ENCODE measurements at places on chromosomes 16 and 17.

DNA sequence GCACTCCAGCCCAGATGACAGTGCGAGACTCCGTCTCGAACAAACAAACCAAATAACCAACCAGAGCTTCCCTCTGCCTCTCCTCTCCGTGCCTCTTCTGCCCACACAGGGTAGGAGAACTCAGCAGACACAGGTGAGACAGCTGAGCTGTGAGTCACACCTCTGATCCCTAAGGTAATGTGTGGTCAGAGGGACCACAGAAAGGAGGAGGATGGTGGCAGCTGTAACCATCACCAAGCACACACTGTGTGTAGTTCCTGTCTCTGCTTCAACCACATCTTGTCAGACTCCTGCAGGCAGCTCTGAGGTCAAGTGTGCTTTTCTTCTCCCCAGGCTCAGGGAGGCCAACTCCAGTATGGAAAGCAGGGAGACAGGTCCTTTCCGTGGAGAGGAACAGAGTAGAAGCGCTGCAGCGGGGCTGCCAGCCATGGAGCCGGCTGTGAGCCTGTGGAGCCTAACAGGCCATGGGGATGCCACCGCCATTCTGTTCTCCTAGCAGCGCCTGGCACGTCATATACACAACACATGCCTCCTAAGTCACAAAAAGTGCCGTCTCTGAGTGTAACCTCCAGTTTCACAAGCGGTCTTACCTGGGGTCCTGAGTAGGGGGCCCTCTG is 7.1 kb downstream of the NUDT16L1 start:
- no peak for DNase-seq

DNA sequence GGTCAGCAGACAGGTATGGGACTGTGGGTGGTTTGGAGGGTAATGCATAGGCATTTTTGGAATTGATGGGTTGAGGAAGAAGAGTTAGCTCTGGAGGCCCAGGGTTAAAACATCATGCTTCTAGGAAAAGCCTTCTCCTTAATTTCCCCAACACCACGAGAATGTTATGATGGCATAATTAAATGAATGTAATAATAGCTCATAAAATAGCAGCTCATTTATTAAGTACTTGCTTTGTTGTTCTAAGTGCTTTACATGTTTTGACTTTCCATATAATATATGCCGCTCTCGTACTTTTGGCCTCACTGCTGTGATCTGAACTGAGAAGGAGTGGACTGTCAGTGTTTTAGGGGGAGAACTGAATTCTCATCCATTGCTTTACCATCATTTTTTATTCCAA is 14.3 kb downstream of the LIMD2 start:
- no peak for DNase-seq

- DNase-seq = no peak
These were observed 25.2 kb downstream of the NME3 start for GRCh38 chr16:1745900-1746692.

DNA sequence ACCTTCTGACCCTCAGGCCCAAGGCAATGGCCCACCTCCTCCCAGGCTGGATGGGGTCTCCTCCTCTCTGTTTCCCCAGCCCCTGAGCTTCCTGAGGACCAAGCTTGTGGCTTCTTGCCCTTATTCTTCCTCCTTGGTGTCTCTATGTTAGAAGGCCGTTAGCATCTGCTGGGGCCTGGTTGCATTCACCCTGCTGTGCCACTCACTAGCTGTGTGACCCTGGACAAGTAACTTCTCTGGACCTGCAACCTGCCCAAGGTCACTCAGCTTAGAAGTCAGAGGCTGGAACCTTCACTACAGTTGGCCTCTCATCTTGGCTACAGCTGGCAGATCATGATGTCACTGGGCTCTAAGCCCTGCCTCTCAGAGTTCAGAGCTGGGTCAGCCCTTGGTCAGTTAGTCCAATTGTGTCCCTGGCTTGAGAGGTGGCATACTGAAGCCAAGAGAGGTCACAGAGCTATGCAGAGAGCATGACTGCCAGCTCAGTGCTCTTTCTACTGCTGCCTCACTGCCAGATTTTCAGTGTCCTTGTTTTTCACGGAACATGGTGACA is 3.0 kb downstream of the MT2A start:
- DNase-seq = no peak

- no peak for DNase-seq
These were observed 406.3 kb downstream of the WWOX start for GRCh38 chr16:78505544-78506366.

GRCh38 chr16:83315271-83315670 is 492.5 kb upstream of the HSBP1 start:
- no peak for DNase-seq

- DNase-seq = no peak
These were observed 206.1 kb downstream of the ABCC12 start for GRCh38 chr16:47949714-47950113.

DNA sequence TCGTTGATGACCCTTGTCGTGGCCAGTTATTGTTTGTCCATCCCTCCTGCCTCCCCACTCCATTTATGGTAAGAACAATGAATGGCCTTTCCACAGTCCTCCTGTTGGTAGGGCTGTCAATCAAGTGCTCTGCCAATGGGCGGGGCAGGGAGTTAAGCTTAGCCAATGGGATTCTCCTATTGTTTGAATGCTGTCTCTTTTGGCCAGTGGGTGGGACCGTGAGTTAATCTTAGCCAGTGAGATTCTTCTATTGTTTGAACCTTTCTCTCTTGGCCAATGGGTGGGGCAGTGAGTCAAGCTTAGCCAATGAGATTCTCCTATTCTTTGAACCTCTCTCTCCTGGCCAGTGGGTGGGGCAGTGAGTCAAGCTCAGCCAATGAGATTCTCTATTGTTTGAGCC is 85.4 kb downstream of the IRX3 start:
- no peak for DNase-seq

GRCh38 chr17:7313890-7314718 is 1.1 kb downstream of the GPS2 start:
- DNase-seq = no peak

DNA sequence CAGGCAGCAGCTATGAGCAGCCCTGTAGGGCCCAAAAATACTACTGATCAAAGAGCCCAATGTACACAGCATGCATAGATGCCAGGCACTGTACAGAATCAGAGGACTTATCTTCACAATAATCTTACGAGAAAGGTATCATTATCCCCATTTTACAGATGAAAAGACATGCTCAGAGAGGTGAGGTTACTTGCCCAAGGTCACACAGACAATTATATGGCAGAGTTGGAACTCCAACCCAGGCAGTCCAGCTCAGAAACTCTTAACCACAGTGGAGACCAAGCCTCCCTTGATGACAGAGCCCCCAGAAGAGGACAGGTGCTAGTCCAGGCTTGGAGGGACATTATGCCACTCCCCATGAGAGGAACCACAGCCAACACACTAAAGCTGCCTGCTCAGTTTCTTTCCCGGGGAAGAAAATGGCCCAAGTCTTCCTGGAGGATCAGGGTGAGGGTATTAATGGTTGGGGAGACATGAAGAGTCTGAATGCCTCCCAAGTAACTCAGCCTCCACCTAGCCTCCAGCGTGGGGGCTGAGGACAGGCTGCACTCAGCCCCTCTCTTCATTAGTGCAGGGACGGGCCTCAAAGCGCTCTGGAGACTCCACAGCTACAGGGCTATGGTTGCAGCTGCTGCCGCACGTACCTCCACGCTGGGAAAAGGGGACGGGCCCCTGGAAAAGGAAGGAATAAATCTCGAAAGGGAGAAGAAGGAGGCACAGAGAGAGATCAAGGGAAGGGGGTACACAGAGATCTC is 826 bp downstream of the UNC119 start:
- no peak for DNase-seq

- no peak for DNase-seq
These were observed 56.1 kb downstream of the B9D1 start for GRCh38 chr17:19306160-19307111.

GRCh38 chr17:8001976-8002720 is at the start of gene GUCY2D:
GUCY2D (plus strand) TSS chr17:8002615; CDS start chr17:8003048, 433 bp downstream.
- DNase-seq = no peak

- peak; percentile 92 for DNase-seq
These were observed 217.3 kb downstream of the RBFOX3 start for GRCh38 chr17:79393358-79394052.

- no peak for DNase-seq
These were observed 72.6 kb downstream of the MGAT5B start for GRCh38 chr17:76940738-76941350.

GRCh38 chr17:48791128-48792032 is 25.6 kb downstream of the TTLL6 start:
- DNase-seq = no peak

- DNase-seq = no peak
These were observed 15.4 kb upstream of the HELZ start for GRCh38 chr17:67260170-67260987.

GRCh38 chr17:82495844-82496528 is 23.5 kb upstream of the FOXK2 start:
- DNase-seq = no peak

DNA sequence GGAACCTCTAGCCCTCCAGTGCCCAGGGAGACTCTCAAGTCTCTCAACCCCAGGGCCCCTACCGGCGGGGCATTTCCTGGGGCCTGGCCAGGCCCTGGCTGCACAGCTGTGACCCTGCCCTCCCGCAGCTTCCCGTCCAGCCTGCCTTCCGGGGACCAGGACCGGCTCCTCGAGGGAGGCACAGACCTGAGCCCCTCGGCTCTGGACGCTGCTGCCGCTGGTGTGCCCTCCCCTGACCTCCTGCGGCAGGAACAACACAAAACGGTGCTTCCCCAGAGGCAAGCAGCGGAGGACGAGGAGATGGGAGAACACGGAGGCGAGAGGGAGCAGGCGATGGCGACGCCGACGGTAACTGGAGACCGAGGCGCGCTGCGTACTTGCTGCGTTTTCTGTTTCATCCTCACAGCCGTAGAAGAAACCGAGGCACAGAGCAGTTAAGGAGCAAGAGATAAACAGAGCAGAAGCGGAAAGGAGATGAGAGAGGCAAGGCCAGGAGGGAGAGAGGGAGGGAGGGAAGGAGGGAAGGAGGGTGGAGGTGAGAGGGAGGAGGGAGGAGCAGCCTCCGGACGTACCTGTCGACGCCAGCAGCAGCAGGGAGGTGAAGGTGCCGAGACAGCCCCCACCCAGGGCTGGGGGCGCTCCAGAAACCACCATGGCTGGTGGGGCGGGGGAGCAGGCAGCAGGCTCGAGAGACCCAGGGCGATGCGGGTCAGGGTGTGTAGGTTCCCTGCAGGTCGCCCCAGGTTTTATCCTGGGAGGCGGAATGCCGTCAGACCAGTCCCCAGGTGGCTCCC is at the start of gene PRSS22:
Gene PRSS22, minus strand, starts transcription at position 720 of the 794 bp plus-strand sequence. Its CDS starts 66 bp downstream, at position 654.
- no peak for DNase-seq

- DNase-seq = no peak
These were observed 43.4 kb downstream of the KCNJ12 start for GRCh38 chr17:21419299-21420239.

GRCh38 chr17:37475731-37476420 is 13.8 kb upstream of the DUSP14 start:
- DNase-seq = no peak

DNA sequence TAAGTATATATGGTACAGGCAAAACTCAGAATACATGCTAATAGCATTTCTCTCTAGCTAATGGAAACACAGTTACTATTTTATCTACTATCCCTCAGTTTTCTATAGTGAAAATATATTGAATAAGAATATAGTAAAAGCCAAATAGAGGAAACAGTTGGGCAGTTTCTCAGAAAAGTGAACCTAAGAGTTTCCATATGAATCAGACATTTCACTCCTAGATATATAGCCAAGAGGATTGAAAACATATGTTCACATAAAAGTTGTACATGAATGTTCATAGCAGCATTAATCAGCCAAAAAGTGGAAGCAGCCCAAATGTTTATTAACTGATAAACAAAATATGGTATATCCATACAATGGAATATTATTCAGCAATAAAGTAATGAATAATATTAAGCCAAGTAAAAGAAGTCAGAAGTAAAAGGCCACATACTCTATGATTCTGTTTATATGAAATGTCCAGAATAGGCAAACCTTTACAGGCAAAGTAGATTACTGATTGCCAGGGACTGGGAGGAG is 134.6 kb downstream of the CYB561 start:
- DNase-seq = no peak

- no peak for DNase-seq
These were observed 97.5 kb downstream of the CHD9 start for GRCh38 chr16:53152329-53152728.

GRCh38 chr17:19317359-19318095 is 45.0 kb downstream of the B9D1 start:
- DNase-seq = no peak

- DNase-seq = no peak
These were observed 292.5 kb downstream of the XYLT1 start for GRCh38 chr16:17177959-17178905.

- no peak for DNase-seq
These were observed 45.5 kb downstream of the PRKCA start for GRCh38 chr17:66347661-66348514.

GRCh38 chr17:57623620-57624019 is 121.5 kb downstream of the CCDC182 start:
- DNase-seq = no peak

- DNase-seq = no peak
These were observed 15.7 kb downstream of the HYDIN start for GRCh38 chr16:71214746-71215381.

DNA sequence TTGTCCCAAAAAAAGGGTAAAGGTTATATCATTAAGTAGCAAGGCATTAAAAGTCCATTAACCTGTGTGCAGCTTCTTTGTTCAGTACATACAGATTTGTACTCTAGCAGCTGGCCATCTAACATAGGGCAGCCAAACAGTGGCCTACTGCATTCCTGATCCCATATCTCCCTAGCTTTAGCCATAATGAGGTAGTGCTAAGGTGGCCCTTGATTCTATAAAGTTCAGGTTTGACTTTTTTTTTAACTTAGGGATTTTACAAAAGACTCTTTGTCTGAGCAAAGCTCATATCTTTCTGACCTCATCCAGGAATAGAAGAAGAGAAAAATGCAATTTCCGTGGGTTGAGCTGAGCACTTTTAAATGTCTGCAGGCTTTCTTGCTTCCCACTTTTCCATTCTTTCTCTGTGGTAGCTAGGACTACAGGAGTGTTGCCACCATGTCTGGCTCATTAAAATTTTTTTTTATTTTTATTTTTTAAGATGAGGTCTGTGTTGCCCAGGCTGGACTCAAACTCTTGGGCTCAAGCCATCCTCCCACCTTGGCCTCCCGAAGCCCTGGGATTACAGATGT is 19.5 kb upstream of the CDC6 start:
- DNase-seq = no peak

DNA sequence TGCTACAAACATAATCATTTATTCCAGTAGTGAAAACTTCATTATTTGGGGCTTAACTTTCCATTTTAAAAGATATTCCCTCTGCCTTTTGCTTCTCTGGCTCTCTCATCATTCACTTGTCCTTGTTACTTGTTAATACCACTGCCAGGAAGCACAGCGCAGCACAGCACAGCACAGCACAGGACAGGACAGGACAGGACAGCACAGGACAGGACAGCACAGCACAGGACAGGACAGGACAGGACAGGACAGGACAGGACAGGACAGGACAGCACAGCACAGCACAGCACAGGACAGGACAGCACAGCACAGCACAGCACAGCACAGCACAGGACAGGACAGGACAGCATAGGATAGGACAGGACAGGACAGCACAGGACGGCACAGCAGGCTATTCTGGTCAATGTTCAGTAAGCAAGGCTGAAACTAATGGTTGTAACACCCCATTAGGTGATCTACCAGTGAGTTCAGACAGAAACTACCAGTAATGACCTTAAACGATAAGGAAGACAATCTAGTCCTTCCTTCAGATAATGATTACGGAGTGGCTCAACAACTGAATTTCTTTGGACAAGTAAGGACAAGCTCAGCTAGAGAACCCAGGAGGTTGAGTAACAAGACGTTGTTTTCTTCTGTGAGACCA is 31.9 kb downstream of the COG1 start:
- DNase-seq = no peak

- no peak for DNase-seq
These were observed 55.1 kb downstream of the CENPV start for GRCh38 chr17:16298140-16298662.
